Upper lobe of left lung (tissue), 6 donors: ENCODE measurements at places on chromosomes 2 and 18.

DNA sequence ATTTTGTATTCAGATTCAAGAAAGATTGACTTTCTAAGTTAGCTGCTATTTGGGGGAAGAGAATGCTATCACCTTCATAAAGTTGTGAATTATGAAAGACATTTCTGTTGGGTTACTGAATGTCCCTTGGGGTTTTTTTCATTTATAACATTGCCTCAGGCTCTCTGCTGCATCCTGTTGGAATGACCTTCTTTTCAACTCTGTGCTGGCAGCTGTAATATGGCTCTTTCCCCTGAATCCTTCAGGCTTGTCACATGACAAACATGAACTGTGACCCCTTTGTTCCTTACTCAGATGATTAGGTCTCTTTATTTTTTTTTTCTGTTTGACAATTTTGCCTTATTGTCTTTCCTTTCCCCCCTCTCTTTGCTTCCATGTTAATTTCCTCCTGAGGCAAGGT lies 159.8 kb downstream of the TAF4B start:
- H3K4me1 ChIP-seq, result peaks cover 4% of the 10 kb centered on the region
- H3K36me3 ChIP-seq, result no peaks in the 10 kb centered on the region
- H3K4me3 ChIP-seq, result no peak overlapping the region
- no peak for DNase-seq
- H3K27me3 ChIP-seq, result no peaks in the 10 kb centered on the region
- no peak overlapping the region for H3K27ac ChIP-seq

DNA sequence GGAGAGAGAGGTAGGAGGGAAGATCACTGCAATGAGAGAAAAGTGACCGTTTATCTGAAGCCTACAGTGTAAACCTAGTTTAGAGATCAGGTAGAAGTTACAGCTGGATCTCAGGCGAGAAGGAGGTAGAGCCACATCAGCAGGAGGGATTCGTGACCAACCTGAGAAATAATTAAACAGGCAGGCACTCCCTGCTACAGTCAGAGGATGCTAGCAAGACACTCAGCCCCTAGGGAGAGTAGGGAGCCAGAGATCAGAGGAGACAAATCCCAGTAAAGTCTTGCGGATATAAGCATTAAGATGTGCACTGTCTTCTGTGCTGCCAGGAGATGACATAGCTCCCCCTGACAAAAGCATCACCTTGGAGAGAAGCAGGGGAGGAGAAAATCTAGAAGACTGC lies 629.1 kb upstream of the SLC39A10 start:
- H3K4me1 ChIP-seq, result no peaks in the 10 kb centered on the region
- no peak for DNase-seq
- no peak overlapping the region for H3K27ac ChIP-seq
- H3K36me3 ChIP-seq, result no peaks in the 10 kb centered on the region
- no peaks in the 10 kb centered on the region for H3K27me3 ChIP-seq

GRCh38 chr18:47346016-47346415 lies 94.6 kb upstream of the SKOR2 start:
- H3K27me3 ChIP-seq, result no peaks in the 10 kb centered on the region
- no peak for DNase-seq
- H3K36me3 ChIP-seq, result no peaks in the 10 kb centered on the region
- H3K4me3 ChIP-seq, result no peak overlapping the region
- no peaks in the 10 kb centered on the region for H3K4me1 ChIP-seq
- no peak overlapping the region for H3K27ac ChIP-seq

DNA sequence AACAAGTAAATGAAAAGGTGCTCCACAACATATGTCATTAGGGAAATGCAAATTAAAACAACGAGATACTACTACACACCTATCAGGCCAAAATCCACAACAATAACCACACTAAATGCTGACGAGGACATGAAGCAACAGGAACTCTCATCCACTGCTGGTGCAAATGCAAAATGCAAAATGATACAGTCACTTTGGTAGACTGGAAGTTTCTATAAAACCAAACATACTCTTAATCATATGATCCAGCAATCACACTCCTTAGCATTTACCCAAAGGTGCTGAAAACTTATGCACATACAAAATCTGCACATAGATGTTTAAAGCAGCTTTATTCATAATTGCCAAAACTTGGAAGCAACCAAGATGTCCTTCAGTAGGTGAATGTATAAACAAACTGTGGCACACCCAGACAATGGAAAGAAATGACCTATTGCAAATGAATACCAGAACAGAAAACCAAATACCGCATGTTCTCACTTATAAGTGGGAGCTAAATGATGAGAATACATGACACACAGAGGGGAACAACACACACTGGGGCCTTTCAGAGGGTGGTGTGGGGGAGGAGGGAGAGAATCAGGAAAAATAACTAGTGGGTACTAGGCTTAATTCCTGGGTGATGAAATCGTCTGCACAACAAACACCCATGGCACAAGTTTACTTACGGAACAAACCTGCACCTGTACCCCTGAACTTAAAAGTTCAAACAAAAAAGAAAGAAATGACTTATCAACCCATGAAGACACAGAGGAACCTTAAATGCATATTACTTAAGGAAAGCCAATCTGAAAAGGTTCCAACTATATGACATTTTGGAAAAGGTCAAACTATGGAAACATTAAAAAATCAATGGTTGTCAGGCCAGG lies 80.4 kb downstream of the ASXL2 start:
- H3K4me1 ChIP-seq, result no peaks in the 10 kb centered on the region
- H3K36me3 ChIP-seq, result no peaks in the 10 kb centered on the region
- no peak overlapping the region for H3K4me3 ChIP-seq
- H3K27ac ChIP-seq, result no peak overlapping the region

- no peaks in the 10 kb centered on the region for H3K36me3 ChIP-seq
- peak overlapping the region; percentile 45 for H3K27ac ChIP-seq
- H3K4me1 ChIP-seq, result peaks cover 12% of the 10 kb centered on the region
- H3K4me3 ChIP-seq, result no peak overlapping the region
Measured at GRCh38 chr2:207502577-207503198, 27.1 kb upstream of the CREB1 start.

DNA sequence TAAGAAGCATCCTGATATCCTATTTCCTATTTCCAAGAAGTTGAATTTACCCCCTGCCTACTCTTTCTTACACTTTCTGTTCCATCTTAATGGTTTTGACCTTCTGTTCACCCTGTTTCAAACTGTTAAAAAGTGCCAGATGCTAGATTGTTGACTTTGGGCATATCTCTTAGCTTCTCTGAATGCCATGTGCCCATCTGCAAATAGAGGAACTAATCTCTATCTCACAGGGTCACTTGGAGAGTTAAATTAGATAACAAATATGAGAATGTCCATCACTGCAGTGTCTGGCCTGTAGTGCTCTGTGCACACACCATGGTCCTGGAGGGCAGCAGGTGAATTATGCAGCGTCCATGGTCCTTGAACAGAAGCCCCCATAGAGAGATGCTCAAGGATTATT lies 83.8 kb downstream of the LRATD1 start:
- no peaks in the 10 kb centered on the region for H3K4me1 ChIP-seq
- no peak for DNase-seq
- no peak overlapping the region for H3K4me3 ChIP-seq
- H3K27me3 ChIP-seq, result no peaks in the 10 kb centered on the region
- H3K36me3 ChIP-seq, result no peaks in the 10 kb centered on the region
- H3K27ac ChIP-seq, result no peak overlapping the region

DNA sequence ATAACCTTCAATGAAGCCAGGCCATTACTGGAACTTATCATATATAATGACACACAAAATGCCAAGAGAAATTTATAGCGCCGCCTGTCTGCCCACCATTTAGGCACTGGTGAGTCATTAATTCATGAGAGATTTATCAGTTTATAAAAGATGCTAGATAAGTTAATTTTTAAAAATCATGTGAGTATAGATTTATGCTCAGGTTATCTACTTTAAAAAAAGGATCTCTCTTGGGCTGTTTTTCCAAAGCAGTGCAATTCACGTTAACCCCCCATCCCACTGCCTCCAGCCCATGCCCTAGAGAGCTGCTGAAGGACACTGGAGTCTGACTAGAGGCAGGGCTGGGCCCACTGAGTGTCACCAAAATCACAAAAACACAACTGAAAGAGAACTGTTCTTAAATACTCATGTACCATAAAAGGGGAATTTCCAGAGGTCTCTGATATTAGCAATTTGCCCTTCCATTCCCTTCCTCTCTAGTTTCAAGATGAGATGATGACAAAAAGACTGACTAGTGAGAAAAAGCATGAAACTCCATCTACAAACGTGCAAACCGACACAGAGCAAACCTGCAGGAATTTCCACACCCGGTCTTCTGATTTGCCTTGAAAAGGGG lies 160.8 kb downstream of the BCL2 start:
- no peaks in the 10 kb centered on the region for H3K27me3 ChIP-seq
- DNase-seq, result no peak
- H3K4me3 ChIP-seq, result no peak overlapping the region
- H3K36me3 ChIP-seq, result no peaks in the 10 kb centered on the region
- H3K4me1 ChIP-seq, result peaks cover 20% of the 10 kb centered on the region

GRCh38 chr2:186459009-186459408 lies 27.1 kb upstream of the ZC3H15 start:
- no peaks in the 10 kb centered on the region for H3K4me1 ChIP-seq
- no peak overlapping the region for H3K27ac ChIP-seq
- DNase-seq, result no peak
- H3K27me3 ChIP-seq, result no peaks in the 10 kb centered on the region
- no peaks in the 10 kb centered on the region for H3K36me3 ChIP-seq

GRCh38 chr2:158270536-158270935 lies 168.9 kb downstream of the UPP2 start:
- H3K4me3 ChIP-seq, result no peak overlapping the region
- H3K36me3 ChIP-seq, result no peaks in the 10 kb centered on the region
- no peaks in the 10 kb centered on the region for H3K4me1 ChIP-seq
- H3K27ac ChIP-seq, result no peak overlapping the region
- no peak for DNase-seq

GRCh38 chr2:239778861-239779558 lies 246.1 kb downstream of the NDUFA10 start:
- DNase-seq, result peak; percentile 48
- H3K27ac ChIP-seq, result no peak overlapping the region
- H3K36me3 ChIP-seq, result no peaks in the 10 kb centered on the region
- no peaks in the 10 kb centered on the region for H3K4me1 ChIP-seq
- H3K4me3 ChIP-seq, result no peak overlapping the region

GRCh38 chr2:25936889-25937545 lies 45.3 kb downstream of the KIF3C start:
- H3K36me3 ChIP-seq, result no peaks in the 10 kb centered on the region
- no peaks in the 10 kb centered on the region for H3K4me1 ChIP-seq
- H3K27ac ChIP-seq, result no peak overlapping the region
- H3K27me3 ChIP-seq, result no peaks in the 10 kb centered on the region

DNA sequence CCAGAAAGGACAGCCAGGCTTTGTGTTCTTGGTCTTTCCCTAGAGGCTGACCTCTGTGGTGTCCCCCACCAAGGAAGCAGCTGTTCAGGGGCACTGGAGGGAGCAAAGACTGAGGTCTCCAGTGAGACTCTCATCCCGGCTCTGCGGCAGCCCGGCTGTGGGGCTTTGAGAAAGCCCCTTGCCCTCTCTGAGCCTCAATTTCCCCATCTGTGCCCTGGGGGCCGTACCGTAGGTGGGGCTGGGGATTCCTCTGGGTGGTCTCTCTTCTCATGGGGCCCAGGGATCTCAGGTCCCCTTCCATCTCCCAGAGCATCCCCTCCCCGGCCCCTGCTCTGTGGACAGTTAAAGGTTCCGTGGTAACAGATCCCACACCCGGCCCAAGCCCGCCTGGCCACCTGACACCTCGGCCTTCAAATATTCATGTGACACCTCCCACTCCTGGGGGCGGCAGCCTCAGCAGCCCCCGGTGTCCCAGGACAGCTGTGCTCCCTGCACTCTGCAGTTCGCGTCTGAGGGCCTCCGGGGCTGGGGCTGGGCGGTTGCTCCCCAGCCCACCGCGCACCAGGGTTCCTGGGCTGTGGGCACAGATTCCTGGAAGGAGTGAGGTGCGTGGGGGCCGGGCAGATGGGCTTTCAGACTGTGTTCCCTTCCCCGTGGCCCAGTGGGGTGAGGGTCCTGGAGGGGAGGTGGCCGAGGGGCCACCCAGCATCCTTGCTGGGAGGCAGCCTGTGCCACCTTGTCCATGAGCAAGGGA lies 15.1 kb upstream of the KLHL30 start:
- H3K4me1 ChIP-seq, result peaks cover 4% of the 10 kb centered on the region
- H3K4me3 ChIP-seq, result no peak overlapping the region
- no peaks in the 10 kb centered on the region for H3K27me3 ChIP-seq
- H3K27ac ChIP-seq, result no peak overlapping the region
